CD4-positive, alpha-beta T cell treated with Interleukin-15 for 4 hours (primary cell): ENCODE measurements at places on chromosomes 1 and 21.

- no peak for DNase-seq
Measured at GRCh38 chr1:163712321-163712720, 390.6 kb downstream of the NUF2 start.

GRCh38 chr21:35041881-35042280, 7.2 kb downstream of the RUNX1 start:
- no peak for DNase-seq

GRCh38 chr1:18357622-18358230, 123.0 kb upstream of the KLHDC7A start:
- no peak for DNase-seq

DNA sequence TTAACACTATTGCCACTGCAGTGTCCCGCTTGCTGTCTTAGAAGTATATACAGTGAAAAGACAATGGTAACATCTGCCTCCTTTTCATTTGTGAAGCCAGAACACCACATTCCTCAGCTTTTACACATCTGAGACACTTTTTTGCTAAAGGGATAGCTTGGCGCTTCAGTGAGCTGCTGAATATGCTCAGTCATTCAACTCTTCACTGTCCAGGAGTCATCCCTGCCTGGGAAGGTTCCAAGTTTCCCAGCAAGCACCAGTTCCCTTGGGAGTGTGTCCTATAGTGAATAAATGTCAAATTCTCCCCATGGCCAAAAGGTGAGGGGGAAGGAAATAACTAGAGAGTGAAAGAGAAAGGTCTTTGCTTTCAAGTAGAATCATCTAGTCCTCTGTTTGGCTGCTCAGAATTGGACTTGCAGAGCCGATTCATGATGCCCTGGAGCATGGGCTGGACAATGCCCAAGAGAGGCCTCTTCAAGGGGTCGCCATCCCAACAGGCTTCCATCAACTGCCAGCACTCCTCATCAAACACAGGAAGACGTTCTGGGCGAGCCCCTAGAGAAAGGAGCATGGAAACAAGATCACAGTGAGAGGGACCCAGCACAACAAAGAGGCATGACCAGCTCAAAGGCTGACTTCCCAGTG, 25.5 kb upstream of the RBBP5 start:
- DNase-seq = no peak

DNA sequence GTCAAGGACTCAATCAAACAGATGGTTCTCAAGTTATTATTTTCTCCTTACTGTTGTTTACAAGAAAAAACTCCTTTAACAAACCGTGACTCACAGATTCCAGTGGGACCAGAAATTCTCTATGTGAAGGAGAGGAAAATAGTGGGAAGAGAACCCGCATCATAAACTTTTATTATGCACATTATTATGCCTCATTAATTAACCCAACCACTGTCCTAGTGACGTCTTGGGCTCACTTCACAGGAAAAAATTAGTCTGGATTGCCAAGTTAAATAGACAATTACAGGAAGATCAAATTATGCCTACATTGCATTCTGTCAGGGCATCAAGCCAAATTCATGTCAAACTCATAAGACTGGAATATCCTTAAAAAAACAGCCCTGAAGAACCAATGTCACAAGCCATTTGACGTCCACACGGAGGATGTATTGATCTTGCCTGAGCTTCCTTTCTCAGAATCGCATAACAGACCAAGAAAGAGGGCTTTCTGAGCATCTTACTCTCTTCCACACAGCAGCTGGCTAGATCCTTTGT, 347.8 kb downstream of the DUSP10 start:
- no peak for DNase-seq

DNA sequence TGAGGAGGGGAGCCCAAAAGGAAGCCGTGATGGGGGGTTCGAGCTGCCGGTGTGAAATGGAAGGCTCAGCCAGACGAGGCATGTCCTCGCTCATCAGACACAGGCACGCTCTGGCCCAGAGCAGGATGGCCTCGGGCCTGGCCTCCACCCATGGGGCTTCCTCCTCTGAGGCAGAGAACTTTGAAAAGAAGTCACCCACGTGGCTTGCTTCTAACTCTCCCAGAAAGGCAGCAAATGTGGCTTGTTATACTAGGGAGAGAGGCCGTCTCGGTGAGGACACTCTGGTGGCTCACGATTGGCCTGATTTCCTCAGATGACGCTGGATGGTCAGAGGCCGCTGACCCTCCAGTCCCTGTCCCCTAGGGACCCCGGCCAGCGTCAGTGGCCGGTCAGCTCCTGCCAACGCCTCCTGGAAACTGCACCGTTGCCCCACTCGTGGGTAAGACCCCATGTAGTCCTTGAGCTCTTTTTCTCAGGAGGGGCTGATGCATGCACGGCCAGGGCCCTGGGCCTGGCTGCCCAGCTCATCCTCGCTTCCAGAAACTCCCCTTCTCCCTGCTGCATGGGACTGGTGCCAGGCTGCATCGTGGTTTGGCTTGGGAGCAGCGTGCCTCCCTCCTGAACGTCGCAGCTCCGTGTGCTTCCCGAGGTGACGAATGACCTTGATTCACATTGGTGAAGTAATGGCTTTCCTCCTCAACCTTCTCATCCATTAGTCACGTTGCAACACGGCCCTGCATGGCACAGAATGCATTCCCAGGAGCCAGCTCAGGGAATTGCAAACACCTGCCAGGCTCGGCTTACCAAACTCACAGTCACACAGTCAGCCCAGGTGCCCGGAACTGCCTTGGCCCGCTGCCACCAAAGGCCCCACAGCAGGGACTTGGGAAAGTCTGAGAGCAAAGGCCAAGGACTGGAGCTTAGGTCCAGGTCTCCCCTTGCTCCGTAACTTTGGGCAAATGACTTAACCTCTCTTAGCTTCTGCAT, 58.8 kb downstream of the TOMM20 start:
- DNase-seq = no peak

- DNase-seq = no peak
Measured at GRCh38 chr1:228393268-228393701, 13.3 kb downstream of the TRIM11 start.

- DNase-seq = no peak
Measured at GRCh38 chr21:24316277-24316922, 1290.9 kb downstream of the MRPL39 start.

- peak; percentile 9 for DNase-seq
Measured at GRCh38 chr1:203871114-203871880, 9.9 kb downstream of the SNRPE start.

DNA sequence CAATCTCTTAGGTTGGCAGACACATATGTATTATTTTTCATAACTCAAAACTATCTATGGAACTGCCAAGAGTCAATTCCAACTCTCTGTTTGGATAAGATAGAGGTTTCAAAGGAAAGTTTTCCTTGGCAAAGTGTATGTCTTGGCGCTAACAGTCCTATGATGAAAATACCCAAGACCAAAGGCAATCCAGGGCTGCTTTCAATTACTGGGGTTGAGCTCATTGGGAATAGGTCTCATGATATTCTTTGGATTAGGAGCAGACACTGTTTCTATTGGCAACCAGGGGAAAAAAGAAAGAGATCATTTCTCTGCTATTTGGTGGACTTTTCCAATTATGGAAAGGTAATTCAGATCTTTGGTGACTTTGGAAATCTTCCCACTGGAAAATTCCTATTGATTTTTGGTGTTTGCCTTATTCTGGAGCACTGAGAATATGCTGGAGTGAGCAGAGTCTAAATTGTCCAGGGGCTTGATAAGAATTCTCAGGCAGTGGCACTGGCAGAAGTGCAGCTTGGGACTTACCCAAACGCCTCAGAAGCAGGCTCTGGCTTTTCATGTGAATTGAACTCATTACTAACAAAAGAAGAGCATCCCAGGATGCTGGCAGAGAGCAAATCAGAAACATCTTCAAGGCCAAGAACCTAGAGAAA, 20.4 kb upstream of the PLXNA2 start:
- no peak for DNase-seq

DNA sequence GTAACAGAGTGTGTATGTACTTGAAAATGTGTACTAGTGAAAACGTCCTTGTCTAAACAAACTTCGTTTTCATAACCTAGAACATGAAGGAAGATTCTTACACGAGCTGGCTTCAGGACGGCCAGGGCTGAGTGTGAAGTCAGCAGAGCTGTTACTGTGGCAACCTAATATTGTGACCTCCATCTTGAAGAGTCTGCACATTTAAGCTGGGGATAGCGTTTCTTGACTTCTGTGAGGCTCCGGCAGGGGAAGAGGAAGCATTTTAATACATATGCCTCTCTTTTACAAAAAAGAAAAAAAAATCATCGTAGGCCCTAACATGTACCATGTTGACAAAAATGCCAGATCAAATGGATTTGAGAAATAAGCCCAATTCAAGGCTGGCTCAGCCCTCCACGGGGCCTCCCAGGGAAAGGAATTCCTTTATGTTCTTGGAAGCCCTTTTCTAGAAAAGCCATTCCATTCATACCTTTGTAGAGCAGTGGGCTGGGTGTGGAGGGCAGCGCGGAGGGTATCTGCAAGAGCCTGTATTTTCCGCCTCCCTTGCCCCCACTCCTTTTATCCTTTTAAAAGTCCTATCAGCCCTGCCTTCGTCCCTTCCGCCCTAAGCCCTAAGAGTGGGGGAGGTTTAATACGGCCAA, 51.1 kb downstream of the SIM2 start:
- DNase-seq = no peak

- peak; percentile 44 for DNase-seq
Measured at GRCh38 chr1:27455139-27455811, 34.7 kb downstream of the WASF2 start.

GRCh38 chr1:198601936-198602889, 36.6 kb upstream of the PTPRC start:
- DNase-seq = no peak

DNA sequence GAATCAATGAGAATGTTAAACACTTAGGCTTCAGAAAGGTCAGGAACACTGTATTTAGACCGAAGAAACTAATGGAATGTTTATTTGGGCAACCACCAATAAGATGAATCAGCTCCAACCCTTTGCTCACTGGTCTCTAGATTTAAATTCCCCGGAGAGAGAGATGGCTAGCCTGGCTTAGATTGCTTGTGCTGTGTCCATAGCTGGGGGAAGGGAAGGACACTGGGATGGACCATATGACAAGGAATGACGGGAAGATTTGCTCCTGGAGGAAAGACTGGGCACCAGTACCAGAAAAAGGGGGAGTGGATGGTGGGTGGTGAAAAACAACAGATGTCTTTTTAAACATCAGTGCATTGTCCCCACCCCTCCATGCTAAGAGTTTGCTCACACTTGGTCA, 426.6 kb downstream of the DUSP10 start:
- no peak for DNase-seq

- DNase-seq = no peak
Measured at GRCh38 chr1:71610476-71610875, 529.6 kb upstream of the ZRANB2 start.

GRCh38 chr1:206001476-206001888, 1.7 kb downstream of the RAB7B start:
- DNase-seq = no peak
